ENCODE measurements at places on chromosomes 7 and 10.
A peak's percentile ranks its signal among the peaks of the same experiment; 100 is the strongest.

- DNase-seq, result no peak
Measured at GRCh38 chr10:110524859-110525232, 27.1 kb downstream of the DUSP5 start.

GRCh38 chr10:44911081-44911540 is at the start of gene TMEM72:
TSS of gene TMEM72 (plus strand) at chr10:44911337. CDS start at chr10:44911513, 176 bp downstream.
- DNase-seq, result no peak

- no peak for DNase-seq
Measured at GRCh38 chr10:13072339-13072738, 27.6 kb upstream of the OPTN start.

DNA sequence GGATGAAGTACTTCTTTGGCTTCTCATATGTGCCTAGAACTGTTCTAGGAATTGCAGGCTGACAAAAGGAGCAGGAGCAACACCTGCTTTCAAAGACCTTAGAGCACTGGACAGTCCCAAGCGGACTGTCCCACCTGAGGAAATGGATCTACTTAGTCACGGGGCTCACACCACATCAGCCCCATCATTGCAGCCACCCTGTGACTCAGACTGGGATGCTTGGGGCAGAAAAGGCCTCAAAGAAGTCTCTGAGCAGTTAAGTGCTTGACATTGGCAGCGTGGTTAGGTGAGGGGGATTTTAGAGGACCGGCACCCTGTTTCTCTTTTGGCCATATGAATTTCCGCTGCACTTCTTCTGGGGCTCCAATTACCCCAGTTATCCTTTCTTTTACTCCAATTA is 256.6 kb downstream of the USP6NL start:
- no peak for DNase-seq

GRCh38 chr10:123147635-123148413 is at the start of gene HMX2:
TSS of gene HMX2 (plus strand) at chr10:123148136. CDS start at chr10:123148379, 243 bp downstream.
- no peak for DNase-seq

DNA sequence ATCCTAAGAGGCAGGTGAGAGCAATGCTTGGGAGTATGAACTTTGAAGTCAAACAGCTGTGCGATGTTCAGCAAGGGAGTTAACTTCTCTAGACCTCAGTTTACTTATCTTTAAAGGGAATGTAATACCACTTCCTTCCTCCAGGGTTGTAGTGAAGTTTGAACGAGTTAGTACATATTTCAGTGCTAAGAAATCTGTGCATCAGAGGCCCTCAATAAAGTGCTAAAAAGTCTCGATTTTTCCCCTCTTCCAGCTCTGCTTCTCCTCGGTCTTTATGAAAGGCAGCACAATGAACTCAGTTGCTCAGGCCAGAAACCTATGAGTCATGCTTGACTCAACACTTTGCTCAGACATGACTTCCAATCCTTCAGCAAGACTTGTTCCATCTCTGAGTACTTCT is 418.9 kb downstream of the MDFIC start:
- DNase-seq, result no peak

DNA sequence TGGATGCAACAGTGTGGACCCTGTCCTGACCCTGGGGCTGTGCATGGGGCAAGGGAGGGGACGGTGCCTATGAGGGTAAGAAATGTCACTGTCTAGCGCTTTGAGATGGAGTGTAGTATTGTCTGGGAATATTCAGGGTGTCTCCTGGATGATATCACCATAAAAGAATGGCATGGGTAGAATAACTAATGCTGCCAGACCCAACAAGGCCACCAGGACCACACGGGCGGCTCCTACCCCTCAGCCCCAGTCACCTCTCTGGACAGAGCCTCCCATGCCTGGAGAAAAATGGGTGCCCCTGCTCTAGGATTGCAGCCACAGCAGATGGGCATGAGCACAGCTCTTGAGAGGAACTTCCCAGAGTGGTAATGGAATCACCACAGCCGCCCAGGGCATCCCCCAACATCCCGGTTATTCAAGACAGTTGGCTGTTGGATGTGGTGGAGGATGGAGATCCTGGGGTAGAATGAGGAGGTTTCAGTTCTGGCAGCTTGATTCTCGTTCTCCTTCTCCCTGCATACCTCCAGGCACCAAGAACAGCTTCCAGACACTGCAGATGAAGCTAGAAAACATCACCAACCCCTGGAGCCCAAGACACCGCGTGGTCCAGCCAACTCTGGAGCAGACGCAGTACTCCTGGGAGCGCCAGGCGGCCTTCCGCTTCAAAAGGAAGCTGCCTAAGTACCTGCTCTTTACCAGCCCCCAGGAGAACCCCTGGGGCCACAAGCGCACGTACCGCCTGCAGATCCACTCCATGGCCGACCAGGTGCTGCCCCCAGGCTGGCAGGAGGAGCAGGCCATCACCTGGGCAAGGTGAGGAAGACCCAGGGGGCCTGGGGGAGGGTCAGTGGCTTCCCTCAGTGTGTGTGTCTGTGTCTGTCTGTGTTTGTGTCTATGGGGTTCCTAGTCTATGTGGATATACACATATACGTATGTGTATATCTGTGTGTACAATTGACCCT is 6.2 kb downstream of the AOC1 start:
- DNase-seq, result no peak

DNA sequence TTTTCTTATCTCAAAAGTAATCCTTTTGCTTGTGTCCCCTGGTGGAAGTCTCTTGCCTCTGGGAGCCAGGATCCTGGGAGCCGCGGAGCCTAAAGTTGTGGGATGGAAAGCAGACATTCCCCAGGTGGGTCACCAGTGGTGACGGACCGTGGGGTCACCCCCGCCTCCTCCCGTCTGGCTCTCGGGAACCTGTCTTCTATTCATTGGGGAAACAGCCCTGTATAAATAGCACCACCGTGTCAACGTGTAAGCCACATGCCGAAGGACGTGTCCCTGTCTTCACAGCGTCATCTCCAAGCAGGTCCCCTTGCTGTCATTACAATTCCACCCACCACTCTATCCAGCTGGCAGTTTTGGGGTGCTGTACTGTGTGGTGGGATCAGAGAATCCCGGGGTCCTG is 87.5 kb downstream of the ELFN1 start:
- no peak for DNase-seq

- DNase-seq, result no peak
Measured at GRCh38 chr10:47361293-47361692, 13.1 kb downstream of the RBP3 start.

GRCh38 chr10:26448706-26449435 is 10.7 kb downstream of the APBB1IP start:
- peak; percentile 43 for DNase-seq

DNA sequence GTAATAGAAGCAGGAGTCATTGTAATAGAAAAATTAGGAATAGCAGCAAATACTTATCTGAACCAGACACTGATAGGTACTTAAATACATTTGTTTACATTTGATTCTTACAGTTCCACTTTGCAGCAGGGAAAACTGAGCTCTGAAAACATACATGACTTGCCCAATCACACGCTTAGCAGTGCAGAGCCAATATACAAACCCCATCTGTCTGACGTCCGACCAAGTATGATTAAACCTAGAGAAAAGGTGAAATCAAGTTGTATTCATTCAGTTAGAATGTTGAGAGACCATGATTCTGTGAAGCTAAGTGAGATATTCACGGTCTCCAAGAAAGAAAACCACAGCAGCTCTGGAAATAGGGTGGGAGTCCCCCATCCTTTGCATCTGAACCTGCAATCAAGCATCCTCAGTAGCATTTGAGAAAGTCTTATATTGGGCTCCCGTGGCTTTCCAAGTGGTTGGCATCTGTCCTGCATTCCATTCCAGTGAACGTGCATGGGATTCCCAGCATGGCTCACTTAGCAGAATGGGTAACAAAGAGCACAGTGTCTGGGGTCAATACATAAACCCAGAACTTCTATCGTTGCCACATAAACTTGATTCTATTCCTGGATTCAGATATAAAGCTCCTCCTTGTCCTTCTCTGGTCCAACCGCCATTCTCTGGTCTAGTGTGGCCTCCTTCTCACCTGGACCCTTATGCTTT is 148.7 kb upstream of the RSU1 start:
- DNase-seq, result no peak

- no peak for DNase-seq
Measured at GRCh38 chr7:113394856-113395255, 276.5 kb upstream of the SMIM30 start.

GRCh38 chr10:63072951-63073350 is 60.2 kb upstream of the NRBF2 start:
- no peak for DNase-seq

GRCh38 chr7:107890493-107890961 is 456 bp upstream of the DLD start:
- no peak for DNase-seq

- DNase-seq, result no peak
Measured at GRCh38 chr7:43586251-43586900, 3.5 kb downstream of the STK17A start.

Data from activated CD8-positive, alpha-beta memory T cell treated with anti-CD3 and anti-CD28 coated beads for 1 hour (primary cell).